ENCODE measurements at places on chromosomes 6 and 20.

DNA sequence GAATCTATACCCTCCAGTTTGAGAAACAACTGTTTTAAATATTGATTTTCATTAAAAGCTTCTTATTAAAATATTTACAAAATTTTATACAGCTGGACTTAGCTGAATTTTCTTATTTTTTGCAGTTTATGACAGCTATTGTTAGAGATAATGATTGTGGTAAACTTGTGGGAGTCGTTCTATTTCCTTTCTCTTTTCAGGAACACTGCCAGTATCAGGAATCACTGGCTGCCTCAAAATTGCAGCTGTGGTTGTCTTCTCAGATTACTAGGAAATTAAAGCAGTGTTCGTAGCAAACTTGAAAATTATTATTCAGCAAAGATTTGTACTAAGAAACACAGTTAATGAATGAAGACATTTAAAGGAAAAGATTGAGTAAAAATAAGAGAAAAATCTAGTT is 311.0 kb downstream of the CENPW start:
- DNase-seq, result no peak

DNA sequence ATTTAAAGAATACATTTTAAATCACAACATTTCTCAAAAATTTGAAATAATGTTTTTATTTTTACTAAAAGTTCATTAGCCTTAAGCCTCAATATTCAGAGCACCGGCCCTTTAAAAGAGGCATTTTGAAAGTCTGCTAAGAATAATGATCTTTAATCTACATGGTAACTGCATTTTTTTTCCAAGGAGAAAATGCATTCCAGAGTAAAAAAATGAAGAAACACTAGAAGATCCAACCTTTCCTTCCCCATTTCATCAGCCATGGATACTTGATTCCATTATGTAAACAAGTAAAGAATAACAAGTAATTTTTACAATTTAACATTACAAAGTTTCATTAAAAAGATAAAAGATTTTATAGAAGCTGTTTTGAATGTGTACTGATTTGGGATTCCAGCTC is 21.8 kb downstream of the LCA5 start:
- DNase-seq, result no peak

DNA sequence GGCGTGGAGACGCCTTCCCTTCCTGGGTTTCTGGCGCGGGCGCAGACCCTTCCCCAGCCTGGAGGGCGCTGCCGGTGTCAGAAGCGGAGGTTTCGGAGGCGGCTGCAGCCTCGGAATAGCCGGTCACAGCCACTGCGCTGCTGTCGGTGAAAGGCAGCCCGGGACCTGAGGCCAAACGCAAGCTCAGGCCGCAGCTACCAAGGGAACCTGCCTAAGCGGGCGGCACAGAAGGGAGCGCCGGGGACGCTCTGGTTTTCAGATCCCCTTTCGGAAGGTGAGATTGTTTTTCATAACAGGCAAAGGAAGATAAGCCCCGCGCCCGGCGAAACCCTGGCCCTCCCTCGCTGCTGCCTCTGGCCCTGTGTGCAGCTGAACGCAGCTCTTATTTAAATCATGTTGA is 116.5 kb downstream of the FAM120B start:
- peak; percentile 50 for DNase-seq

DNA sequence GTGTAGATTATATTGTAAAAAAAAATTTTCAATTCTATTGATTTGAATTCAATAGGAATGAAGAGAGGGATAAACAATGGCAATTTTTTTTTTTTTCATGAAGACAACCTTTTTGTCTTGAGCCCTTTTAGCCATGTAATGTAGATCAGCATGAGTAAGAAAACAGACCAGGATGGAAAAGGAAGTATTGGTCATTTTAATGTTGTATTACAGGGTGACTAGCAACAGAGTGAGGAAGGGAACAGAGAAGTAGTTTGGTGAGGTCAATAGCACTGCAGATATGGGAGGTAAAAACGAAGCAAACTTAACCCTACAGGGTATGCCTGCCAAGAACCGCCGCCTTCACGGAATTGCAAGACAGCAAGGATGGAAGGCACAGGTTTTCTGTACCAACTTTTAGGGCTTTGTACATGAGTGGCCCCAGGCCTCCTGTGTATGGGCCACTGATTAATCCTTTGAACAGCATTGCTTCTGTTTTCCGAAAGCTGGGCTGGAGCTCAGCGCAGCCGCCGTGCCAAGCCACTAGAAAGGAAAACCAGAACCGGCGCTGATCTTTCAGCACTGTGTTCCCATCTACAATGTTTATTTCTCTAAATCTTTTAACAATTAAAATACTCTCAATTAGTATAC is 383.7 kb downstream of the CENPW start:
- DNase-seq, result no peak

DNA sequence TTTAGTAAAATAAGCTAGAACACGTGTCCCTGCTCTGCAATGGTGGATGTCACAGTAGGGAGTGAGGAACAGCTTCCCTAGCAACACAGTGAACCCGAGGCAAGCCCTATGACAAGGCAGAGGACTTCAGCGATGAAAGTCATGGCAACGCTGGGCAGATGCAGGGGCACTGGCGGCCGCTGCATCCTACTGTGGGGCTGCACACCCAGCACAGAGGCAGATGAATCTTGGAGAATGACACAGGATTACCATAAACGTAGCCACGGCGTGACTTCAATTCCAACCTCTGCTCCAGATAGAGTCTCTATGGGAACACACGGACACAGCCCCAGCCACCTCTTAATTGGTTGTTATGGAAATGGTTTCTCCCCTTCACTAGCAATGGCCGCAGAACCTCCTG is 64.2 kb downstream of the MYLK4 start:
- no peak for DNase-seq

DNA sequence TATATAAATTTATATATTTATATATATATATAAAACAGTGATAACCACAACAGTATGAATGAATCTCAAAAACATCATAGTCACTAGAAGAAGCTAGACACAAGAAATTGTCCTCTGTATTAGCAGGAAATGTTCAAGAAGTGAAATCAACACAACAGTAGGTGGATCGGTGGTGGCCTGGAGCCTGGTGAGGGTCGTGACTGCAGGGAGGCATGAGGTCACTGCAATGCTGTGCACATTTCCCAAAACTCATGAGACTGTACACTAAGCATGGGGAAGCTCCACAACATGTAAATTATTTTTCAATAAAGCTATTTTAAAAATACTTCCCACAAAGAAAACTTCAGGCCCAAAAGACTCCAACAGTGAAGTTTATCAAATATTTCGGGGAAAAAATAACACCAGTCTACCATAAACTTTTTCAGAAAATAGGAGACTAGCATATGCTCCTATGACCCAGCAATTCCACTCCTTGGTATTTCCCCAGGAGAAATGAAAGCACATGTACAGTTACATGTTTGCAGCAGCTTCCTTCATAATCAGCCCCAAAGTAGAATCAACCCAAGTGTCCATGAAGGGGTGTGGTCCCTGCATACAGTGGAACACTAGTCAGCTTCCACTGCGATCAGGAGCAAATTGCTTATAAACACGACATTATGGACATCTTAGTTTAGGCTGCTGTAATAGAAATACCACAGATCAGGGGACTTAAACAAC is 144.2 kb downstream of the TBXT start:
- no peak for DNase-seq

- no peak for DNase-seq
These were observed 110.1 kb downstream of the MAFB start for GRCh38 chr20:40578961-40579360.

DNA sequence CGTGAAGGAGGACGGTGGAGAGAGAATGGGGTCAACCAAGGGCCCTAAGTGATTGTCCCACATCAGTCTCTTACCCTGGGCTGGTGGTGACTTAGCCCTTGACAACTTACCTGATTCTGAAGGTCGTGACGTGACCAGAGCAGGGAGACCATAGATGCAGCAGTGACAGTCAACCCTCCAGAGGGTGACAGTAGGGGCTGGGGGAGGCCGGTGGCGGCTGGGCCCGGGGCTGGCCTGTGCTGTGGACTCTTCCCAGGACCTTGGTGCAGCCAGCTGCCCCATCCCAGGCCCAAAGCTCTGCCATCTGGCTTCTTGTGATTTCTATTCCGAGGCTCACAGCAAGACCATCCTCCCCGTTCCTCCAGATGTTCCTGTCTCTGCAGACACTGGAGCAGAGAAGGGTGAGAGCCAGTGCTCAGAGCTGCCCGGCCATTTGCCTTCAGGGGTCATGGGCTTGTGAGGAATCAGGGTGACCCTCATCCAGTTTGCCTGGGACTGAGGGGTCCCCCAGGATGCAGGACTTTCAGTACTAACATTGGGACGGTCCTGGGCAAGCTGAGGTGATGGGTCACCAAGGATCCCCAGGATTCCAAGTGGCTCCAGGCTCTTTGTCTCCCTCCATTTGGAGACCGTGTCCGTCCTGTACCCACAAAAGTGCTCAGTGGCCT is 36.0 kb downstream of the SUMO4 start:
- DNase-seq, result no peak
